Upper lobe of right lung (tissue), 1 donor: ENCODE measurements at places on chromosomes 6 and 20. TPM values are rescaled to one million over a fixed set of nuclear protein-coding genes. Genes with fewer than 3 reads are reported as not detected.
A peak's percentile ranks its signal among the peaks of the same experiment; 100 is the strongest.

Gene ZNF391
- 2.1 TPM for total RNA-seq

Gene ZBTB24
- total RNA-seq, result 8.5 TPM

Gene ZNF334
- total RNA-seq, result 3.0 TPM

Gene PBOV1
- total RNA-seq, result not detected

Gene CD40
- total RNA-seq, result 36.8 TPM

Gene SLC44A4
- total RNA-seq, result 23.1 TPM

Gene C6orf163
- total RNA-seq, result 2.1 TPM

Gene GJA10
- not detected for total RNA-seq

Gene TBC1D22B
- 12.4 TPM for total RNA-seq

Gene PRDM1
- total RNA-seq, result 17.5 TPM

Gene ATP9A
- 32.1 TPM for total RNA-seq

Gene MUCL3
- total RNA-seq, result 4.6 TPM

Gene BPIFB4
- total RNA-seq, result not detected

Gene FLRT3
- total RNA-seq, result 71.2 TPM

Gene SEMG1
- not detected for total RNA-seq

Gene SNX3
- total RNA-seq, result 179 TPM

DNA sequence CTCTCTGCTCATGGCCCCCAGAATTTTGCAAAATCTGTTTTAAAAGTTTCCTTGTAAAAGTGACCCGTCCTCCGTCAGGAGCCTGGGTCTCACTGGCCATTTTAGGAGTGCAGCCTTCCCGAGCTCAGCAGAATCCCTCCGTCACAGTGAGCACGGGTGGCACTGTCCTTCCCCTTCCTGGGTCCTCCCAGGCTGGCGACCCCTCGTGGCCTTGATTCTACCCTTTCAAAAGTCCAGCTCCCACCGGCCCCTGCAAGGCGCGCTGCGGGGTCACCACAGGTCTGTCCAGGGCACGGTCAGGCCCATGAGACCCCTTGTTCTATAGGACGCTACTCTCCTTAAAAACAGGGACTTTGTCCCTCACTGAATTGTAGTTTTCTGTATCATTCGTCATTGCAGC lies 112.7 kb downstream of the PSMB1 start:
- peak; percentile 47 for DNase-seq

GRCh38 chr6:166306378-166307081 lies 1.7 kb downstream of the PRR18 start:
- no peak for DNase-seq

- DNase-seq, result no peak
Observed at GRCh38 chr20:1656844-1657243, 735 bp downstream of the SIRPG start.

GRCh38 chr6:90096818-90097217 lies 199.8 kb downstream of the BACH2 start:
- no peak for DNase-seq

DNA sequence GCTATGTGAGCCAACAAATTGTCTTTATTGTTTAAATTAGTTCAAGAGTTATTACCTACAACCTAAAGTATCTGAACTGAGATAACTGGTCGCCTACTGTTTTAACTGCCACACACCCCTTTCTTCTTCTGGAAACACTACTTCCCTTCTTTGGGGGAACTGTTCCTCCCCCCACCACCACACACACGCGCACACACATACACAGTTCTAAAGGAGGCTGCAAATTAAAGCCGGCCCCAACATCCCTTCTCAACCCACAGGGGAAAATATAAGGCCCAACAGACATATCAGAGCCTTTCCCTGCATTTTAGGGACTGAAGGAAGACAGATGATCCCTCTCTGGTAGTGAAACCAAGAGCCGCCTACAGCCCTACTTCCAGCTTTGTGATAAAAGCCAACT lies 348.0 kb upstream of the JARID2 start:
- no peak for DNase-seq

GRCh38 chr6:157169226-157169625 lies 154.1 kb downstream of the TMEM242 start:
- no peak for DNase-seq

DNA sequence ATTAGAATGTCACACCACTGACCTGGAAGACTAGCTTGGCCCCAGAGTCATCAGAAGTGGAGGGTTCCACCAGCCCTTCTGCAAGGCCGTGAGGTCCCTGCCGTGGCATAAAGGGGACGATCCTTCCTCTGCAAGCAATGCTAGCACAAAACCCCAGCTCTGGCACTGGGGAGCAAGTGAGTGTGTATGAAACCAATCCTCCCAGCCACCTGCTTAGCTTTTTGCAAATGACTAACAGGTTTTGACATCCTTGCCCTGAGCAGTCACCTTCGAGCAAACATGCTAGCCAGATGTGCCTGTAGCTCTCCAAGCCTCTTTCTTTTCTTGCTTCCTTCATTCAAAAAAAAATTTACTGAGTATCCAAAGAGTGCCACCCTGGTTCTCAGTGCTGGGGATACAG lies 8.6 kb downstream of the SULF2 start:
- no peak for DNase-seq

GRCh38 chr6:149917679-149918078 lies 5.2 kb downstream of the RAET1G start:
- DNase-seq, result no peak

GRCh38 chr6:24430086-24430485 lies 27.4 kb downstream of the MRS2 start:
- DNase-seq, result no peak

DNA sequence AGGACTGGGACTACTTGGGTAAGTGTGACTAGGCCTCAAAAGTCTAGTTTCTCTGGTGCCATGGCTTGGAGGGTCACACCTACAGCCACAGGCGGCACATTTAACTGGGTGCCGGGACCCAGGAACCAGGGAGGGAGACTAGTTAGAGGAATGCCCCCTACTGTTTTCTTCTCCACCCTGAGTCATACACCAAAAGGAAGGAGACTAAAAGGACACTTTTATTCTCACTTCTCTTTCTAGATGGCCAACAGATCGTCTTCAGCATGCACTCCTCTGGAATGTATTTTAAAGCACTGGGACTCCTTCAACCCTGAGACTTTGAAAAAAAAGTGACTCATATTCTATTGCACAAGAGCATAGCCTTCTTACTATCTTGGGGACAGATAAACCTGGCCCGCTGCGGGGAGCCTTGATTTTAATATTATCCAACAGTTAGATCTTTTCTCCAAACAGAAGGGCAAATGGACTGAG lies 33.4 kb downstream of the PLN start:
- DNase-seq, result no peak

- no peak for DNase-seq
Observed at GRCh38 chr6:3857468-3858456, 8.6 kb downstream of the FAM50B start.

- no peak for DNase-seq
Observed at GRCh38 chr6:130955755-130956154, 107.3 kb downstream of the EPB41L2 start.

DNA sequence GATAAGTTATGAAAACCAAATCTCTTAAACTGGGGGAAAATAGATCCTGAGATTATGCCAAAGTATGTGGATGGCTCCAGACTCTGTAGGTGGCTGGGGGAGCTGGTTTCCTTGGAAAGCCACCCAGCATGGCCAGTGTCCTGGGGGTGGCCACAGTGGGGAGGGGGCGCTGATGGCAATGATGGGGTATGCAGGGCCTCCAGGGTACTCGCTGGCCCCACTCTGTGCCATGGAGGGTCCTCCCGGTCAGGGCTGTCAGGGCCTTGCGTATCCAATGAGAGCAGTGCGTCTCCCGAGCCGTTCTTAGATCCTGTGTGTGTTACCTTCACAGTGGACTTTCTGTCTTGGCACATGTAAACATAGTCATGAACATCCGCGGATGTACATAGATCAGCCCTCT lies 152.8 kb downstream of the TMEM242 start:
- no peak for DNase-seq

DNA sequence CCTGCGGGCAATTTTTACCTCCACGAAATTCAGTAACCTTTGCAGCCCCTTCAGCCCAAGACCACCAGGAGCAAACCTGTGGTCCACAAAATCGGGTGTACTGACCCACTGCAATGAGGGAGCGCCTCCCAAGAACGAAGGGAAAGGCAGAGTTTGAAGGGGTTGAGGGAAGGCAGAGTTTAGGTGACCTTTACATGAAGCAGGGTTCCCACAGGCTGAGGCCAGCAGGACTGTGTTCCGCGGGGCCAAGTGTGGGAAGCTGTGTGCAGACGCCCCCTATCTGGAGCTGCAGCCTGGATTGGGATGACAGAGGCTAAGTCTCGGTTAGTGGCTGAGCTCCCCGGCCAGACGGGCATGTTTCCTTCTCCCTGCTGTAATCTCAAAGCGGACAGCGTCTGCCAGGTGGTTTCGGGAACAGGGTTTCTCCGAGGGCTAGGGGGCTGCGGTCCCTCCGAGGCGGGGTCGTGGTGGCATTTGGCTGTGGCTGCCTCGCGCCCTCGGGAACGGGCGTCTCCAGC lies 826 bp upstream of the PYGB start:
- DNase-seq, result peak; percentile 82

GRCh38 chr6:170229851-170230519 lies 60.9 kb downstream of the DLL1 start:
- DNase-seq, result peak; percentile 63

- no peak for DNase-seq
Observed at GRCh38 chr6:48826901-48827701, 636.0 kb downstream of the MMUT start.

DNA sequence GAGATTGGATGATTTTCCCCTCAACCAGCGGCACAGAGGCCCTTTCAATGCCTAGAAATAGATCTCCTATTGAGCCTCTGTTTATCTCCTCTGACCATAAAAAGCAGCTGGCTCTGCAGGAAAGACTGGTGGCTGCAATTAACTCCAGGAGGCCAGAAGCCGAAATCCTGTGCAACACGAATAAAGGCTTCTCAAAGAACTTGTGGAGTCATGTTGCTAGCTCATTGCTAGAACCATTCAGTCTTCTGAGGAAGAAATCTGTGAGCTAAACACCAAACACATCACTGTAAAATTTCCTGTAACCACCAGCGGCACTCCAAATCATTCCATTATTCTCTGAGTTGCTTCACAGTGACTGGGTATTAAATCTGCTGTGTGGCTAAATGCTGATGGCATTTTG lies 49.1 kb upstream of the TPD52L1 start:
- no peak for DNase-seq

- no peak for DNase-seq
Observed at GRCh38 chr6:116016846-116017545, 43.7 kb downstream of the FRK start.

GRCh38 chr6:20718705-20719653 lies 184.7 kb downstream of the CDKAL1 start:
- DNase-seq, result no peak

GRCh38 chr6:25250878-25251277 lies 28.3 kb upstream of the CARMIL1 start:
- no peak for DNase-seq

DNA sequence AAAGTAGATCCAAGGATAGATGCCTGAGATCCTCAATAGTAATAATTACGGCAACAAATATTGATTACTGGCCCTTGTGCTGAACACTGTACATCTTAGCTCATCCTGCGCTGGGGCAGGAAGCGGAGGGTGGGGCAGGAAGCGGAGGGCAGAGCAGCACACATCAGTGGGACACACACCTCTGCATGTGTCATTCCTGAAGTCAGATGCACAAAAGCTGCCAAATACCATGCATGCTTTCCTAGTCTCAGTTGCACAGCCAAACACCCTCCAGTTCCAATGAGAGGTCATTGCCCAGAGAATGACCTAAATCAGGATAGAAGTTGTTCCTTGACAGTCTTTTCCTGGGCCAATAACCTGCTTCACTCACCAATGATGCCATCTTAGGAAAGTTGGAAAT lies 74.4 kb upstream of the FOXC1 start:
- no peak for DNase-seq

DNA sequence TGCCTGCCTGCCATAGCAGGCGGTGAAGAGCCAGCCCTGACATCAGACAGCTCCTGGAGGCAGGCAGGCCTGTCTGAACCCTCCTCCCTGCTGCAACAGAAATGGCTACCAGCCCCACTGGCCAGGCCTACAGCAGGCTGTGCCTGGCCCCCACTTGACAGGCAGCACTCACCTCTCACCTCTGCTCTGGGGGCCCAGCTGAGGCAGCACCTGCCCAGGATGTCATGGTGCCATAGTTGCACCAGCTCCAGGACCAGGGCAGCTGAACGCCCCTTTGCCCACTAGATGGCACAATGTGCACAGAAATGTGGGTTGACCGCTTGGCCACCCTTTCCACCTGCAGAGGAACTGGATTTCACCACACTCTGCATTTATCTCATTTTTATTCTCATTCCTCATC lies 30.6 kb downstream of the MRPL14 start:
- peak; percentile 82 for DNase-seq

- no peak for DNase-seq
Observed at GRCh38 chr6:52564856-52565255, 12.0 kb downstream of the TRAM2 start.

DNA sequence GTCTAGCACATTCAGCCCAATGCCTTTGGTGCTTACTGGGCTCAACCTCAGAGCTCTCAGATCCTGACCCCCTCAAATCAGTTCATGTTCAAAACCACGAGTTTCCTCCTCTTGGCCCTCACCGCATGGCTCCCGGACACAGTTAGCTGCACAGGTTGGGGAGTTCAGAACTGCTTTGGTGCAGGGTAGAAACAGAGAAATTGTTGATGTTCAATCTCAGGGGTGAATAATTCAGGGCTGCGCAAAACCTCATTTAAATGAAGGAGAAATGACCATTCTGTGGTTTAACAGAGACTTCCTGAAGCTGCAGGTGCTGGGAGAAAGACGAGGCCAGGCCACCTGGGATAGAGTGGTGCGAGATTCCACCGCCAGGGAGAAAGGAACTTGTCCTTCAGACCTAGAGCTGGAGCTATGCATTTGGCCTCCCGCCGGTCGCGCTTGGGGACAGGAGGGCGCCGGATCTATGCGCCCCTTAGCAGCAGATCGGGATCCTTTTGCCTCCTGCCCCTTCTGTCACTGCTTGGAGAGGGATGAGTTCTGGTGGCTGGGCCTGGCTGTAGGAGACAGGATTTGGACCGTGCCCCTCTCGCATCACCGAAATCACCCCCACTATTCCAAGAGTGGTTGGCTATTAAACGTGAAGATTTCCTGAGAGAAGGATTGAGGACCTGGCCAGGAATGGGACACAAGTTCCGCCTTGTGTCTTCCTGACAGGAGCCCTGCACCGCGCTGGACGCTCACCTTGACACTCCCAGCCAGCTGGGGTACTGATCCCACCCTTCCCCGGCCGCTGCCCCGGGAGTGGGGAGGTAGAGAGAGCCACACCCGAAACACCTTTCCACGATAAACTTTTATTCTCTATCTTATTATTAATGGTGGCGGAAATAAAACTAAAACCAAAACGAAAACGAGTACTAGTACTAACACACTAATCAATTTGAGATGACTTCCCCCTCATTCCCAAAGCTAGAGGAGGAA lies 767 bp upstream of the PAX1 start:
- DNase-seq, result no peak

GRCh38 chr20:38674765-38675133 lies 49.5 kb upstream of the SLC32A1 start:
- no peak for DNase-seq

GRCh38 chr6:100366419-100366818 lies 98.3 kb downstream of the SIM1 start:
- no peak for DNase-seq

- no peak for DNase-seq
Observed at GRCh38 chr6:54710456-54710855, 136.1 kb upstream of the FAM83B start.

- DNase-seq, result no peak
Observed at GRCh38 chr6:158912655-158913054, 87.3 kb downstream of the RSPH3 start.
